ENCODE measurements at places on chromosomes 2 and 18.
A peak's percentile ranks its signal among the peaks of the same experiment; 100 is the strongest.

DNA sequence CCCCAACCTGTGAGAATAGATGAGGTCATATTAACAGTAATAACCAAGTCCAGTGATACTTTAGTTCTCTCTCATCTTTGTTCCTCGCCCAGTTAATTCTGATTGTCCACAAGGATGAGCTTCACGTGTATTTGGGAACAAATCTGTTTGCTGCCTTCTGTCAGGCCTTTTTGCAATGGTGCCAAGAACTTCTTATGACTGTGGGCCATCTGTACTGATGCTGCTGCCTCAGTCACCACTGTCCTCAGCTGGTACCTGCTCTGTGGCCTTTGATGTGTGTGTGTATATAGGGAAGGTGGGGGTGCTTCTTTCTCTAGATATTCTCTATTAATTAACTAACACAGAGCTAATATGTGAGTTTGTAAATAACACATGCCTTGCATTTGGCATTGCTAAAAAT, 392.9 kb downstream of the TGIF1 start:
- no peak for DNase-seq

DNA sequence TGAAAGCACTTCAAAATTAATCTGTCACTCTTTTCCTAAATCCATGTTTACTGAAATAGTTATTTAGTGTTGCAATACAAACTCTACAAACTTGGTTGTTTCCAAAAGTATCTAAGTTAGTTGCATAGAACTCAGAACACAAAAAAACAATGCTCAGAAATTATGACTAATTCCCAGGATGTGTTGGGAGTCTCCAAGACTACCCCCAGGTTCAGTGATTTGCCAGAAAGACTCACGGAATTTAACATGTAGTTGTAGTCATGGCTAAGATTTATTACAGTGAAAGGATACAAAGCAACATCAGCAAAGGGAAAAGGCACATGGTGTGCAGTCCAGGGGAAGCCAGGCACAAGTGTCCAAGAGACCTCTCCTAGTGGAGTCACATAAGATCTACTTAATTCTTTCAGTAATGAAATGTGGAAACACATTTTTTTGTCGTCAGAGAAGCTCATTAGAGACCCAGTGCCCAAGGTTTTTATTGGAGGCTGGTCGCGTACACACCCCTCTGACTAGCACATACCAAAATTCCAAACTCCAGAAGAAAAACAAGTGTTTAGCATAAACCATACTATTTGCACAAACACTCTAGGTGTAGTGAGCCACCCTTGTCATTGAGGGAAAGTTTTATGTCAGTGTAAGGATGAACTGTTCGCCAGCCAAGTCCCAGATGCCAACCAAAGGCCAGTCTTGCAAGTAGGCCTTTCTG, 43.3 kb upstream of the CYP20A1 start:
- no peak for DNase-seq

DNA sequence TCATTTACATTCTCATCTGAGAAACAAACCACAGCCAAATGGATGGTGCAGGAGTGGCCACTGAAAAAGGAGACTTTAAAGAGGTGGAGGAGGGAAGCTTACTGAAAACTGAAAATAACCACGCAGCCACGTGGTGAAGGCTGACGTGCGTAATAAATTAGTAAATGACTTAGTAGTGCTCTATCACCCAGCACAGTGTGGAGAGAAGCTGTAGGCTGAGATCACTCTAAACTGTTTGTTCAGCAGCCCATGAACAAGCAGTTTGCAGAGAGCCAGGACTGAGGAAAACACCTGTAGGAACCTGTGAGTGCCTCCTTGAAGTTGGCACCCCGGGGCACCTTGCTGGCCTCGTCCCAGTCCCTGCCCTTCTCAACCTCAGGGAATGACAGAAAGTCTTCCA, 193.0 kb downstream of the TXNL1 start:
- DNase-seq: no peak

DNA sequence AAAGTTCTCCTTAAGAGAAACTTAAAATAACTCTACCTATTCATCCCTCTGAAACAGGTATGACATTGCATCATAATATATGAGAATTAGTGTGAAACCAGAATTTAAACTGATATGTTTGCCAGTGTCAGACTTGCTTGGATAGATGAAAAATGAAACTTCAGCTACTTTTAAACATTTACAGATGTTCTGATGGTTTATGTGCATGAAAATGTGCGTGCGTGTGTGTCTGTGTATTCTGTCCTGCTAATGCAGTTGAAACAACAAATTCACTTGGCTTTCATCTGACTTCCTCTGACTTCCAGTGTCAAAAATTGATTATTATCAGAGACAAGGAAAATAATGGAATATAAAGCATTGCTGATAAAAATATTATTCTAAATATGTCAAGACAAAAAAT, 719.4 kb downstream of the LRP1B start:
- no peak for DNase-seq

DNA sequence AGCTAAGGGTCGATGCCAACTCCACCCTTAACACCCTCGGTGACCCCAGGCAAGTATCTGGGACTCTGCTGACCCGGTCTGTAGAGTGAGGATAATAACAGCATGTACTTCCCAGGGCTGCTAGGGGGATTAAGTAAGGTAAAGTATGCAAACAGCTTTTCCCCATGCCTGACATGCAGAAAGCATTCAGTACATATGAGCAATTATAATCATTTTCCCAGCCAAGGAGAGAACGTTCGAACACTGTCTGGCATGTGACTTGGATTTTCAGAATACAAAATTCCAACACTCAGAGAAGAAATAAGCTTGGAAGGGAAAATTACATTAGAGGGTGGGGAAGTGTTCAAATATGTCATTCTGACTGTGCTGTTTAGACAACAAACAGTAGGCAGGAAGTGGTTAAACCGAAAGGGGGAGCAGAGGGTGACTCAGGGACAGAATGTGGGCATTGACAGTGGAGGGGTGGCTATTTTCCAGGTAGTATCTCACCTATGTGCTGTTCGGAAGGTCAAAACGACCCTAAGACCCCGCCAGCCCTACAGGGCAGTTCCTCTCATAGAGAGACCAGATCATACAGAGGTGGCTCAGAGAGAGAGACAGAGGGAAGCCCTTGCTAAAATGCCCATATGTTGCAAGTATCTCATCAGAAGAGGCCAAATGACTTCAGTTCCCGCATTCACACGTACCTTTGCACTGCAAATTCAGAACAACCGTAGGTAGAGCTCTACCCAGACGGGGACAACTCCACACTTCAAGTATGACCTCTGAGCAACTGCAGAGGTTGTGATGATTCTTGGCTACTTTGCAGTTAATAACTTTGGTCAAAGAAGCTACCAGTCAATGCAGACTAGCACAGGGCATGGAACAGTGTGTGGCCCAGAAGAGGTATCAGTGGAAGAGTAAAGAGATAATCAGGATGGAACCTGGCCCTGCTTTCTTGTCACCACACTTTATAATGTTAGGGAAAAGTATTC, 14.8 kb downstream of the ASPRV1 start:
- DNase-seq: peak; percentile 66

GRCh38 chr2:46010223-46010924, 286.8 kb upstream of the EPAS1 start:
- DNase-seq: no peak

GRCh38 chr2:109254174-109254904, 125.3 kb downstream of the SH3RF3 start:
- DNase-seq: no peak

GRCh38 chr2:236363711-236364277, 99.6 kb upstream of the ASB18 start:
- DNase-seq: no peak

DNA sequence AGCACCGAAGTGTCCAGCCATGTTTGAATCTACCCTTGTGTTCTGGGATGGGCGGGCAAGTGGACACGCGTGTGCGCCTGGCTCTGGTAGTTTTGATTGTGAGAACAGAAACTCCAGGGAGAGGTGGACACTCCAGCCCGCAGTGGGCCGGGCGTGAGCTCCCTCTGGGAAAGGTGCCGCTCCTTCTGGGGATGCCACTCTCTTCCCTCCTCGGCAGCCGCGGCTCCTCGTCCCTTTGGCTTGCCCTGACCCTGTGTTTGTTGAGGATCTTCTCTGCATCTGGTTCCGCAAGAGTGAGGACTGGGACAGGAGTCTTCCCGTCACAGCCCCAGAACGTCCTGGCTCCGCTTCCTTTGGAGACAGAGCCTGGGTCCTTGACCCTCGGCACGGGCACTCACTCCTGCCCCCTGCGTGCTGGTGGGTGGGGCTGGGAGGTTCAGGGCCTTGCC, 1.3 kb downstream of the CTDP1 start:
- DNase-seq: no peak
